ENCODE measurements at places on chromosomes 1 and 21. TPM values are rescaled to one million over a fixed set of nuclear protein-coding genes. Genes with fewer than 3 reads are reported as not detected.

- H3K4me3 ChIP-seq = no peak overlapping the region
- no peak for DNase-seq
- no peaks in the 10 kb centered on the region for H3K27me3 ChIP-seq
- H3K36me3 ChIP-seq = no peaks in the 10 kb centered on the region
- no peaks in the 10 kb centered on the region for H3K4me1 ChIP-seq
These were observed 99.1 kb upstream of the NGF start for GRCh38 chr1:115437196-115437595.

Gene RAB25
- total RNA-seq = not detected

- H3K4me3 ChIP-seq = no peak overlapping the region
- H3K27me3 ChIP-seq = no peaks in the 10 kb centered on the region
- no peaks in the 10 kb centered on the region for H3K36me3 ChIP-seq
- DNase-seq = no peak
- peaks cover 2% of the 10 kb centered on the region for H3K4me1 ChIP-seq
- H3K27ac ChIP-seq = no peak overlapping the region
These were observed 421.9 kb downstream of the DISC1 start for GRCh38 chr1:232048481-232048880.

Gene CYP4A22
- total RNA-seq = not detected

Gene FCRL5
- total RNA-seq = not detected

DNA sequence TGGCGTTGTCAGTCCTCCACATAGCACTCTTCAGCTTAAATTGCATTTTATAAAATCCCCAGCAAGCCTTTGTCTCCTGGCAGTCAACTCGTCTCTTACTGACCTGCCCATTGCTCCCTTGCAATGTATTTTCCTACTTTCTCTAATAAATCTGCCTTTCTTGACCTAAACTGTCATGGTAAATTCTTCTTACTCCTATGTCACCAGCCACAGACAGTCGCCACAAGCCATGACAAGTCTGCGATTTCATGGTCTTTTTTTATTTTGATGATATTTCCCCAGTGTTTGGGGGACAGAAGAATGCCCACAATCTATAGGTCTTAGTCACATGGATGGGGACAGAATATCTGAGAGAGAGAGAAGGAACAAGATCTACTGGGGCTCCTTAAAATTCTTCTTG, 8.4 kb downstream of the IFNAR2 start:
- no peak for DNase-seq
- H3K4me1 ChIP-seq = peaks cover 11% of the 10 kb centered on the region
- no peak overlapping the region for H3K27ac ChIP-seq
- peaks cover 6% of the 10 kb centered on the region for H3K36me3 ChIP-seq
- H3K27me3 ChIP-seq = no peaks in the 10 kb centered on the region
- no peak overlapping the region for H3K4me3 ChIP-seq

GRCh38 chr1:19676438-19676922, 11.8 kb downstream of the HTR6 start:
- peak; percentile 70 for DNase-seq
- H3K27ac ChIP-seq = no peak overlapping the region
- H3K27me3 ChIP-seq = peaks cover 2% of the 10 kb centered on the region
- H3K4me1 ChIP-seq = no peaks in the 10 kb centered on the region
- no peaks in the 10 kb centered on the region for H3K36me3 ChIP-seq

- H3K4me3 ChIP-seq = no peak overlapping the region
- no peaks in the 10 kb centered on the region for H3K27me3 ChIP-seq
- H3K4me1 ChIP-seq = no peaks in the 10 kb centered on the region
- no peak for DNase-seq
- H3K27ac ChIP-seq = no peak overlapping the region
- H3K36me3 ChIP-seq = no peaks in the 10 kb centered on the region
These were observed 41.7 kb upstream of the GPR153 start for GRCh38 chr1:6302568-6302967.
